ENCODE measurements at places on chromosomes 4 and X.

- no peak for DNase-seq
- no peaks in the 10 kb centered on the region for H3K36me3 ChIP-seq
- peaks cover 4% of the 10 kb centered on the region for H3K27me3 ChIP-seq
- peak overlapping the region; percentile 89 for H3K4me3 ChIP-seq
- H3K4me1 ChIP-seq: peaks cover 17% of the 10 kb centered on the region
Observed at GRCh38 chrX:53287493-53288138, 6.2 kb upstream of the IQSEC2 start.

- no peak overlapping the region for H3K4me3 ChIP-seq
- no peak overlapping the region for H3K27ac ChIP-seq
- H3K36me3 ChIP-seq: peaks cover 4% of the 10 kb centered on the region
- no peaks in the 10 kb centered on the region for H3K27me3 ChIP-seq
- DNase-seq: no peak
- H3K4me1 ChIP-seq: peaks cover 40% of the 10 kb centered on the region
Observed at GRCh38 chr4:102537269-102537668, 36.1 kb downstream of the NFKB1 start.

DNA sequence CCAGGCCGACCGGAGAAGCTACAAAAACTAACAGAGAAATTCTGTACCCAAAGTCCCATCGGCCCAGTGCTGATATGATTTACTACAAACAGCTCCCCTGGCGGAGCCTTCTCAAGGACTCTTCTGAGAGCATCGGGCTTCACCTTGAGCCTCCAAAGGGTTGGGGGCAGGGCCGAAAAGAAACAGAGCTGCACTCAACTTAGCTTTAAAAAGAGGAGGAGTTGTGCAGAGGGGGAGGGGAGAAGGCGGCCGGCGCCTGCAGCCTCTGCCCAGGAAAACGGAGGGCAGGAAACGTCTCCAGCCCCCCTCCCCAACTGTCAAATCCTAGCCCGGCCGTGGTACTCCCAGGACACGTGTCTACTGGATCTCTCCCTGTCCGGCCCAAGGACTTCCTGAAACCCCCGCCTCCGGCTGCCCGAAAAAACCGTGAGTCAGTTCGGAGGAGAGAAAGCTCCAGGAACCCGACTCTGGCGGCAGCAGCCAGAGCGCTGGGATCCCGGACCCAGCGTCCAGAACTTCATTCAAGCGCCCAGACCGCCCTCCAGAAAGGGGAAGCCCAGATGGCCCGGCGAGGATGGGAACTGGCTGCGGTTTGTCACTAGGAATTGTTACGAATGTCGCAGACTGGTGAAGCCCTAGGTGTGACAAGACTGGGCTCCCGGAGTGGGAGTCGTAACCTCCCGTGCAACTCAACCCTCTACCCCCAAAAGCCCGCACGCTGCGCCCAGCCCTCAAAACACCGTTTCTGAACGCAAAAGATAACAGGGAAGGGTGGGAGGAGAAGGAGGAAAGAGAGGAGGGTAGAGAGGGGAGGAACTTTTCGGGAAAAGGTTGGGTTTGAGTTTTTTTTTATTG lies 973 bp downstream of the ADAMTS3 start:
- peaks cover 55% of the 10 kb centered on the region for H3K27me3 ChIP-seq
- H3K27ac ChIP-seq: no peak overlapping the region
- no peak for DNase-seq

- peaks cover 5% of the 10 kb centered on the region for H3K27me3 ChIP-seq
- no peak overlapping the region for H3K27ac ChIP-seq
- H3K4me1 ChIP-seq: peaks cover 2% of the 10 kb centered on the region
- H3K36me3 ChIP-seq: no peaks in the 10 kb centered on the region
- no peak overlapping the region for H3K4me3 ChIP-seq
Observed at GRCh38 chrX:69148946-69149345, 16.3 kb downstream of the PJA1 start.

Measured in T-helper 17 cell (primary cell).